Psoas muscle (tissue), 8 donors: ENCODE measurements at places on chromosomes 6 and 20. TPM values are rescaled to one million over a fixed set of nuclear protein-coding genes. Genes with fewer than 3 reads are reported as not detected.
A peak's percentile ranks its signal among the peaks of the same experiment; 100 is the strongest.

- no peaks in the 10 kb centered on the region for H3K27me3 ChIP-seq
- no peaks in the 10 kb centered on the region for H3K36me3 ChIP-seq
- H3K4me3 ChIP-seq, result no peak overlapping the region
Measured at GRCh38 chr6:33217681-33218080, 9.4 kb downstream of the RING1 start.

The MOXD1 gene
- total RNA-seq, result 0.30 TPM

- H3K27me3 ChIP-seq, result no peaks in the 10 kb centered on the region
- peak overlapping the region; percentile 90 for H3K4me3 ChIP-seq
- H3K36me3 ChIP-seq, result peaks cover 53% of the 10 kb centered on the region
- peaks cover 36% of the 10 kb centered on the region for H3K4me1 ChIP-seq
- H3K27ac ChIP-seq, result peak overlapping the region; percentile 98
Measured at GRCh38 chr6:134170844-134171243, 118.4 kb upstream of the SLC2A12 start.

GRCh38 chr6:117534974-117535373 is 52.5 kb downstream of the DCBLD1 start:
- no peaks in the 10 kb centered on the region for H3K4me1 ChIP-seq
- no peaks in the 10 kb centered on the region for H3K27me3 ChIP-seq
- DNase-seq, result no peak
- H3K27ac ChIP-seq, result no peak overlapping the region

The SNX9 gene
- 23.4 TPM for total RNA-seq

The CAPN11 gene
- not detected for total RNA-seq

The DLK2 gene
- total RNA-seq, result not detected

DNA sequence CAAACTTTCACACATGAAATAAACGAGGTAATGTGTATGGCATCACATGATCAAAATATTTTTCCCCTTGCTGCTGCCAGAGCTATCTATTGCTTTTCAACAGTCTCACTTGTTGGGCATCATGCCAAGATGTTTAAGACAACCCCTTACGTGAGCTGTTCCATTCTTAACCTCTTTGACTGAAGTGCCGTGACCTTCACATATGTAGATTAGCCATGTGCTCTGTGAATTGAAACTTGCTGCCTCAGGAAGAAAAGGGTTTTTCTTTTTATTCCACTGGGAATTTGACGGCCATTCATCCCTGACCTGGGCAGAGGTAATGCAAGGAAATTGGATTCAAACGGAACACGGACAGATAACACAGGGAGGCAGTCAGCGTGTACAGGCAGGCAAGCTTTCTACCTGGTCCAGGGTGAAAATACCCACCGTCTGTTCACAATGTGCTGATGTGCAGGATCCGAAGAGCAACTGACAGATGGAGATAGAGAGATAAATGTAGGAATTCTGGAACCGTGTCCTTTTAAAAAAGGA is 14.2 kb downstream of the ARID1B start:
- peak overlapping the region; percentile 43 for H3K4me3 ChIP-seq
- H3K36me3 ChIP-seq, result no peaks in the 10 kb centered on the region
- no peak for DNase-seq
- no peaks in the 10 kb centered on the region for H3K27me3 ChIP-seq
- peak overlapping the region; percentile 25 for H3K27ac ChIP-seq

DNA sequence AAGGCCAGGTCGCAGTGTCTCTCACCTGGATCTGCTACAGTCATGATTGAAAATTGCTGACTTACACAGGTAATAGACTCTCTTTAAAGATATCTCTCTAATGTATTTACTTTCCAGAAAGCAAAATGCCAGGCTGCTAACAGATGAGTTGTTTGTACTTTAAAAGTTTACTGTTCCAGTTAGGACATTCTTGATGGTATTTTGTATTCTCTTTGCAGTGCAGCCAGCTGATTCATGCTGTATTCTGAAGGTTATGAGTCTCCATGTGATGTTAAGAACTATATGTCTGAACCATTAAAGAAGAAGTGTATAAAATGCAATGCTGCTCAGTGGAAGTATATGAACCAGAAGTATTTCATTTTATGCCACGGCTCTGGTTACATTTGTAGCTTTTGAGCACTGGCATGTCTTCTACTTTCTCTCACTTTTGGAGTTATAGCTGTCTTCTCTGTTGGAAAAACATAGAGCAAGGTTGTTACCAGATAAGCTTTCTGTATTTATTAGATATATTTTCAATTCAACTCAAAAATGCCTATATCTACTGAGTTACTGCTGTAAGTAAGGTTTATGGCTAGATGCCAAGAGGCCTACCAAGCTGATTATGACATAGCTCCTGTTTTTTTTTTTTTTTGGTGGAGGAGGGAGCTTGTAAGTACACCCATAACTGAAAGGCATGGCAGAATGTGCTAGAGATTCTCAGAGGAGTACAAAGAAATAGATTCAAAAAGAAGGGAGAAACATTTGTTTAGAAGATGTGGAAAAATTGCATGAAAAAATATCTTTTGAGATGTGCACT is 130.5 kb upstream of the MAN1A1 start:
- H3K36me3 ChIP-seq, result no peaks in the 10 kb centered on the region
- no peaks in the 10 kb centered on the region for H3K4me1 ChIP-seq
- H3K27me3 ChIP-seq, result no peaks in the 10 kb centered on the region
- no peak overlapping the region for H3K27ac ChIP-seq
- H3K4me3 ChIP-seq, result no peak overlapping the region

DNA sequence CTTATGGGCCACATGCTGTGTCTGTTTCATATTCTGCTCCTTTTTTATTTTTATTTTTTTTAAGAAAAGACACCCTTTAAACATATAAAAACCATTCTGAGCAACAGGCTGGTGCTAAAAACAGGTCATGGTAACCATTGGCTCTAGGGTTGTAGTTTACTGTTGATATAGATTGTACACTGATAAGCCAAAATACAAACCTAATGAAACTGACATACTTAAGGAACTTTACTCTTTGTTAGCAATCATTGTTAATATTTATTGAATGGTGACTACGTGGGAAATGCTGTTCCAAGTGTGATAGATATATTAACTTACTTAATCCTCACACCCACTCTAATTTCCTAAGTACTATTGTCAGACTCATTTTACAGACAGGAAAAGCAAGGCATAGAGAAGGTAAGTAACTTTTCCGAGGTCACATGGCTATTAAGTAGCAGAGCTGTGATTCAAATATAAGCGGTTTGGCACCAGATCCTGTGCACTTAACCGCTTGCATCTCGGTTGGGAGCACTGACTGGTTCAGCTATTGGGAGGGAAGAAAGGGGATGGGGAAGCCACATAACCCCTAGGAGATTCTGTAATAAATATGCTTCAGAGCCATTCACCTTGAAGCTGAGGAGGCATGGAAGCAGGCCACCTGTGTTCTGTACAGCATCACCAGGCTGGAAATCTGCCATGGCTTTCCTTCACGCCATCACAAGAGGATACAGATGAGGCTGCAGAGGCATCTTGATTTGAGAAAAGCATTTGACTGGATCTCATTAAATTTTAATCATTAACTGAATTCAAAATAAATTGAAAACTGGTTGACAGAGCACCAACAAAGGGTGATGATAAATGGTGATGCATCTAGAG is 4.9 kb downstream of the TRAF3IP2 start:
- no peaks in the 10 kb centered on the region for H3K27me3 ChIP-seq
- no peaks in the 10 kb centered on the region for H3K36me3 ChIP-seq
- H3K4me3 ChIP-seq, result no peak overlapping the region
- peaks cover 51% of the 10 kb centered on the region for H3K4me1 ChIP-seq
- DNase-seq, result no peak

DNA sequence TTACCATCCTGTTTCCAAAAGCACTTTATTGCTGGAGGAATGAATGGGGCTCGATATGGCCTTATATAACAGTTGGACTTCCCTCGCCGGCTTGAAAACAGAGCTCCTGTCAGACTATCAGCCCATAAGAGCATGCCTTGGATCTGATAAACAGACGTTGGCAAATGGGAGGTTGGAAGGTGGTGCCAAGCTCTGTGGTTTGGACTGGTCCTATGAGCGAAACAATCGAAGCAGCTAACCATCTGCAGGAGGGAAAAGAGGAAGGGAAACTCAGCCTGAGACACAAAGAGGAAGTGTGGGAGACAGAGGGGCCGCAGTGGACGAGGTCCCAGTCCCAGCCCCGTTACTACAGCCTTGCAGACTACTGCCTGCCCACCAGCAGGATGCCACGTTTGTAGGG is 92.9 kb downstream of the TFAP2C start:
- no peak overlapping the region for H3K27ac ChIP-seq
- DNase-seq, result no peak
- no peak overlapping the region for H3K4me3 ChIP-seq
- no peaks in the 10 kb centered on the region for H3K4me1 ChIP-seq
- H3K36me3 ChIP-seq, result no peaks in the 10 kb centered on the region

The PREX1 gene
- 5.3 TPM for total RNA-seq

The EYA2 gene
- total RNA-seq, result 4.0 TPM

- DNase-seq, result peak; percentile 34
- H3K36me3 ChIP-seq, result no peaks in the 10 kb centered on the region
- peak overlapping the region; percentile 97 for H3K27ac ChIP-seq
- H3K4me3 ChIP-seq, result peak overlapping the region; percentile 94
Measured at GRCh38 chr6:85675030-85675819, 32.5 kb upstream of the SYNCRIP start.

GRCh38 chr6:35673755-35674154 is 15.0 kb downstream of the FKBP5 start:
- peak overlapping the region; percentile 8 for H3K27ac ChIP-seq
- no peak for DNase-seq
- H3K36me3 ChIP-seq, result peaks cover 17% of the 10 kb centered on the region
- H3K27me3 ChIP-seq, result no peaks in the 10 kb centered on the region
- H3K4me1 ChIP-seq, result peaks cover 65% of the 10 kb centered on the region
- no peak overlapping the region for H3K4me3 ChIP-seq

The NRSN1 gene
- total RNA-seq, result not detected

GRCh38 chr6:110359556-110359955 is 1.4 kb upstream of the METTL24 start:
- no peak overlapping the region for H3K4me3 ChIP-seq
- H3K27me3 ChIP-seq, result no peaks in the 10 kb centered on the region
- no peaks in the 10 kb centered on the region for H3K4me1 ChIP-seq
- DNase-seq, result no peak
- H3K36me3 ChIP-seq, result no peaks in the 10 kb centered on the region
- H3K27ac ChIP-seq, result no peak overlapping the region

- H3K4me1 ChIP-seq, result peaks cover 20% of the 10 kb centered on the region
- no peak overlapping the region for H3K4me3 ChIP-seq
- H3K27ac ChIP-seq, result peak overlapping the region; percentile 75
- no peaks in the 10 kb centered on the region for H3K27me3 ChIP-seq
- H3K36me3 ChIP-seq, result no peaks in the 10 kb centered on the region
- no peak for DNase-seq
Measured at GRCh38 chr6:134640229-134640628, 309.7 kb downstream of the ALDH8A1 start.

The PSORS1C1 gene
- 0.06 TPM for total RNA-seq

DNA sequence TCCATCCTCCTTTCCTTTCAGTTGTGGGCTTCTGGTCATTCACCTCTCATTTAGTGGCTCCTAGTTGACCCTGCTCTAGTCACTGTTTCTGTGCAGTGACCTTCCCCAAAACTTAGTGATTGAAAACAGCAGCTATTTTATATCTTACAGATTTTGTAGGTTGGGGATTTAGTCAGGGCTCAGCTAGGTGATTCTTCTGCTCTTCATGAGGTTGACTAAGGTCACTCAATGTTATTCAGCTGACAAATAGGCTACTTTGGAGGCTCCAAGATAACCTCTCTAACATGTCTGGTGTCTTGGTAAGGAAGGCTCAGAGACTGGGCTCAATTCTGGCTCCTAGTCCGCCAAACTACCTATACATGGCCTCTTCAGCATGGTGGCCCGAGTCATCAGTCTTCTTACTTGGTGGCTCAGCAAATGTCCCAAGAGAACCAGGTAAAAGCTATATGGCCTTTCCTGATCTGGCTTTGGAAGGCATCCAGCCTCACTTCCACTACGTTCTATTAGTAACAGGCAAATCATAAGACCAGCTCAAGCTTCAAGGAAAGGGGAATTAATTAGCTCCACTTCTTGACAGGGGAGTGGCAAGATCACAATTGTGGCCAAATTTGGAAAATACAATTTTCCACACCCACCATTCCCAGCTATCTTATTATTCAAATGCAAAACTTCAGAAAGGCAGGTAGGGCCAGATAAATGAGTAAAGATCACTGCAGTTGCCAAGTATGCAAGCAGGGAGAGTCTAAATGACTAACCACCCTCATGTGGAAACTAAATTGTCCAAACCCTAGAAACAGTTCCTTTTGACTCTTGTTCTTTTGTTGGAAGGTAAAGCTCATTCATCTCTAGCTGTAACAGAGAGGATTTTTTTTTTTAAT is 50.5 kb upstream of the LTV1 start:
- H3K27ac ChIP-seq, result no peak overlapping the region
- H3K4me1 ChIP-seq, result no peaks in the 10 kb centered on the region
- H3K4me3 ChIP-seq, result no peak overlapping the region
- H3K36me3 ChIP-seq, result no peaks in the 10 kb centered on the region
- no peaks in the 10 kb centered on the region for H3K27me3 ChIP-seq
- no peak for DNase-seq

The CD24 gene
- total RNA-seq, result 0.69 TPM

- H3K36me3 ChIP-seq, result no peaks in the 10 kb centered on the region
- H3K27me3 ChIP-seq, result no peaks in the 10 kb centered on the region
- H3K4me3 ChIP-seq, result no peak overlapping the region
- DNase-seq, result no peak
- peaks cover 33% of the 10 kb centered on the region for H3K4me1 ChIP-seq
Measured at GRCh38 chr6:133326584-133326983, 85.4 kb downstream of the EYA4 start.

GRCh38 chr20:10240655-10241054 is 22.0 kb downstream of the SNAP25 start:
- H3K27ac ChIP-seq, result no peak overlapping the region
- H3K4me3 ChIP-seq, result no peak overlapping the region
- no peaks in the 10 kb centered on the region for H3K36me3 ChIP-seq

The BACH2 gene
- total RNA-seq, result 5.9 TPM

DNA sequence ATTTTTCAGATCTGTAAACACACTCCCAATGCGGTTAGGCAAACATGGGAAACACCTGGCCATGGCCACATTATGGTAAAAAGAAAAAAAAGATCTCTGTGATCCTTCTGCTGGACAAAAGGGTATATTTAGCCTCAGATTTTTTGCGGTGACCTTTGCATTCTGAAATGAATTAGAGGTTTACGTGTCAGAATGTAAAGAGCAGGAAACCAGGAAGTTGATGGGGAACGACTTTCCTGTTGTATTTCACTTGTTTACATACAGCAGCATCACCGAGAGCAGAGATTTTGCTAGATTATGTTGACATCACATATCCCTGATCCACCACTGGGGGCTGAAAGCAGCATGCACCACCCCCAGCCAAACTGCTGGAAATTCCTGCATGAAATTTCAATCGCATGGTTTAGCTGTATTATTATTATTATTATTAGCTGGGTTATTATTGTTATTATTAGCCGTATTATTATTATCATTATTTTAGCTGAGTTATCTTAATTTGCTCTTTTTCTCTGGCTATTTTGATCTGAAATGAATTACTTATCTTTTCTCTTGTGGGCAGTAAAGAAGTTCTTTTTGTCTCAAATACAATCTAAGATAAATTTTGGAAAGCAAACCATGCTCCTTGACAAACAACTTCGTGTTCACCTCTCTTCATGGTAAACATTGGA is 189.4 kb downstream of the ZFP64 start:
- H3K4me1 ChIP-seq, result no peaks in the 10 kb centered on the region
- H3K27ac ChIP-seq, result no peak overlapping the region
- no peak for DNase-seq
- H3K27me3 ChIP-seq, result no peaks in the 10 kb centered on the region
- no peaks in the 10 kb centered on the region for H3K36me3 ChIP-seq
